ENCODE measurements at places on chromosomes 6 and 20.

DNA sequence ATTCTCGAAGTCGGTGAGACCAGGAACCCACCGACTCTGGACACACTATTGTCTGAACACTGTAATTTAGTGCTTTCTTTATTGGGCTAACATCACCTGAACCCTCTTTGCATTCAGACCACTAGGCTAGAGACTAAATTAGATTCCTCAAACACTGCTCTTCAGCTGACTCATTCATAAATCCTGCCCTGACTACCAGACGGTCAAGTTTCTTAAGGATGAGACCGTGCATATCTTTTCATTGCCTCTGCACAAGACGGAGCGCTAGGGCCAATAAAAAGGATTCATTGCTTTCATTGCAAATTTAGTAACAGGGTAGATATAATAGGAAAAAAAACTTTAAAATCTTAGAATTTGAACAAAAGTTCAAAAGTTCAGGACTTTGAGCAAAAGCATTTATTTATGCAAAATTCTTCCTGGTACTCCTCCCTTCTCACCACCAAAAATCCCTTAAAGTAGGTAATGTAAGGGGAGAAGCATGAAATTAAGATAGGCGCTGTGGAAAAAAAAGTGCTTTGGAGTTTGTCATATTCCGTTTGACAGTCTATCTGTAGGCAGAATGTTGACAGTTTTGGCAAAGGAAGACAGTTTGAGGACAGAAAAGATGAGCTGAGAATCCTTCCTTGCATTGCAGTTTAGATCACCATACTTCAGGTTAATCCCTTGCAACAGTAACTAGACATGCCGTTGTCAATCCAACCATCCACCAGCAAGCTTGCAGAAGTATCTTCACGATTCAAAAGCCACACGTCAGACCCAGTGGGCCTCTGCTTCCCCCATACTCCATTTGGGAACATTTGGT, 328.6 kb upstream of the JARID2 start:
- DNase-seq = no peak

DNA sequence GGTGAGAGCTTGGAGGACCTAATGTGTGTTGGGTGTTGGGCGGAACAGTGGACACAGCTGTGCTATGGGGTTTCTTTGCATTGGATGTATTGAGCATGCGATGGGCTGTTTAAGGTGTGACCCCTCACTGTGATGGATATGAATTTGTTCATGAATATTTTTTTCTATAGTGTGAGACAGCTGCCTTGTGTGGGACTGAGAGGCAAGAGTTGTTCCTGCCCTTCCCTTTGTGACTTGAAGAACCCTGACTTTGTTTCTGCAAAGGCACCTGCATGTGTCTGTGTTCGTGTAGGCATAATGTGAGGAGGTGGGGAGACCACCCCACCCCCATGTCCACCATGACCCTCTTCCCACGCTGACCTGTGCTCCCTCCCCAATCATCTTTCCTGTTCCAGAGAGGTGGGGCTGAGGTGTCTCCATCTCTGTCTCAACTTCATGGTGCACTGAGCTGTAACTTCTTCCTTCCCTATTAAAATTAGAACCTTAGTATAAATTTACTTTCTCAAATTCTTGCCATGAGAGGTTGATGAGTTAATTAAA, 3.0 kb downstream of the HLA-A start:
- no peak for DNase-seq

GRCh38 chr6:35449287-35449881, 2.8 kb upstream of the FANCE start:
- DNase-seq = peak; percentile 31

- DNase-seq = no peak
Measured at GRCh38 chr6:24051942-24052589, 73.9 kb upstream of the NRSN1 start.

DNA sequence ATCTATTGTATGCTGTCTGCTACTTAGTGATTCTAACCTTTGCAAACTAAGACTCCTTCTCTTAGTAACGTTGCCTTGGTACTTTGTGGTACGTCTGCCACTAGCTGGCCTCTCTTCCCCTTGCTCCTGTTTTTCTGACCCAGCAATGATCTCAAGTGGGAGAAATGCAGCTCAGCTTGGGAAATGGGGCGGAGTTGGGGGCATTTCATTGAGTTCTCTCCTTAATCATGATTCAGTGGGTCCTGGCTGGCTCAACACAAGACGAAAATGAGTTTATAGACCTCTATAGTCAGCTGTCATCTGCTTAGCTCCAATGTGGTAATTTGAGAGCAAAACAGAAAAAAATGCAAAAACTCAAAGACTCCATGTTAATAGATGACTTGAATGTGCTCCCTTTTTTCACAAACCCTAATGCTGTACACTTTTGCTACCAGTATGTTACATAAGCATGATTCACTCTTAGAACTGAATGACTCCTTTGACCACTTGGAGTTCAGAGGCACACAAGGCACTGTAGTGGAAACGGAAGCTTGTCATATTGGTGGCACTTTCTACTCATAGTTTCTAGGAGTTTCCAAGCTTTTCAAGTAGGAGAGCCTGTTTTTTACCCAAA, 55.3 kb upstream of the SOX4 start:
- no peak for DNase-seq

DNA sequence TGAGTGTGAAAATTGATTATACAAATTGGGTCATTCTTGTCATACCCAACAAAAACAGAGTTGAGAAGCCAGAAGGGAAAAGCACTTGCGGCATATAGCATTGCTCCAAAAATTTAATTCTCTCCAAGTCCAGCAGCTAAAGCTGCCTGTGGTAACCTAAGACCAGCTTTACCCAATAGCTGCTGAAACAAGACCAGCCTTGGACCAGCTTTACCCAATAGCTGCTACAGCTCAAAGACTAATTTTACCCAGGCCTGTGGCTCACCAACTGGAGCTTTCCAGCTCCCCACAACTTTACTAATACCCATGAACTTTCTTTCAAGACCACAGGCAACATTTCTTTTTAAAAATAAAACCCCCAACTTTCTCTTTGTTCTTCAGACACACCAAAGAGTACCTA, 32.8 kb upstream of the ZNF133 start:
- DNase-seq = no peak

GRCh38 chr20:62219101-62219991, 732 bp downstream of the HRH3 start:
- no peak for DNase-seq

GRCh38 chr20:64145458-64146300, 18.6 kb upstream of the MYT1 start:
- DNase-seq = no peak

GRCh38 chr6:126848119-126848518, 270.4 kb upstream of the RSPO3 start:
- no peak for DNase-seq

GRCh38 chr20:44574372-44574771, 8.0 kb upstream of the PKIG start:
- DNase-seq = no peak

DNA sequence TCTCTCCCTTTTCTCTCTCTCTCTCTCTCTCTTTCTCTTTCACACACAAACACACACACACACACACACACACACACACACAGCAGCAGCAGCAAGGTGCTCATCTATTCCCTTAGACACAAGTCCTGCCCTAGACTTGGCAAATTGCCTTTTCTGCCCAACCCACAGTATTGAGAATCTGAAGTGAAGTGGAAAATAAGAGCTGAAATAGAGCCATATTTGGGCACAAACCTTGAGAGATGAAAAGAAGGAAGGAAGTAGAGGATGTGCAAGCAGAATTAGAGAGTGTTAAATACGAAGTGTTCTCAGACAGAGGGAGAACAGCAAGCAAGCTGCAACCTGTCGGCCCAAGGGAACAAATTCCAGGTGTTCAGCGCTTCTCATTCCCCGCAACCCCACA, 557.5 kb upstream of the NOX3 start:
- no peak for DNase-seq

DNA sequence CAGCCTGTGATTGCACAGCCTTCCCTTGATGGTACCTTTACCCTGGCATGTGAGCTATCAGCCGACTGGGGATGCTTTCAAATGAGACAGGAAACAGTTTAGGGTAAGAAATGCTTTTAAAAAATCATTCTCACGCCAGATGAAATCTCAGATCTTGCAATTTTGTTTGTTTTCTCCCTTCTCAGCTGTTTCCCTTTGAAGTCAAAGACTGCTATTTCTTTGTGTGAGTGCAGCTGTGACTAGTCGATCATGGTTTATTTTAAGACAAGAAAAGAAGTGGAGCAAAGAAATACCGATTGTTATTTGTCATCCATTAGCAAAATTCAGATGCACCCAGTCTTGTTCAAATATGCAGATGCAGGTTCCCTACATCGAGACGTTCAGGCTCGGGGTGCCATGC, 489.7 kb downstream of the QKI start:
- DNase-seq = no peak

DNA sequence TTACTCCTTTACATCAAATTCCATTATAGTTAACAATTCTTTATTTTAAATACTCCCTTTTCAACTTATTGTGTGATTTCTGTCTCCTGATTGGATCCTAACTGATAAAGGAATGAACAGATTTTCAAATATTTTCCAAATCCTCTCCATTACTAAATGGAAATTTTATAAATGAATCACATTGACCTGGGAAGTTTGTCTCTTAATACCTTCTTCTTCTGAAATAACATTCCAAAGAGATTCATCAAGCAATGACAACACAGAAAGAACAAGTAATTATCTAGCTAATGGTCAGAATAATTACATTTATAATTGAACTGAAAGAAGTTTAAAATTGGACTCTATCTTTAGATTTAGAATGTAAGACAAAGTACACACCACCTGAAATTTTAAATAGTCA, 515.4 kb upstream of the PTCHD4 start:
- no peak for DNase-seq

DNA sequence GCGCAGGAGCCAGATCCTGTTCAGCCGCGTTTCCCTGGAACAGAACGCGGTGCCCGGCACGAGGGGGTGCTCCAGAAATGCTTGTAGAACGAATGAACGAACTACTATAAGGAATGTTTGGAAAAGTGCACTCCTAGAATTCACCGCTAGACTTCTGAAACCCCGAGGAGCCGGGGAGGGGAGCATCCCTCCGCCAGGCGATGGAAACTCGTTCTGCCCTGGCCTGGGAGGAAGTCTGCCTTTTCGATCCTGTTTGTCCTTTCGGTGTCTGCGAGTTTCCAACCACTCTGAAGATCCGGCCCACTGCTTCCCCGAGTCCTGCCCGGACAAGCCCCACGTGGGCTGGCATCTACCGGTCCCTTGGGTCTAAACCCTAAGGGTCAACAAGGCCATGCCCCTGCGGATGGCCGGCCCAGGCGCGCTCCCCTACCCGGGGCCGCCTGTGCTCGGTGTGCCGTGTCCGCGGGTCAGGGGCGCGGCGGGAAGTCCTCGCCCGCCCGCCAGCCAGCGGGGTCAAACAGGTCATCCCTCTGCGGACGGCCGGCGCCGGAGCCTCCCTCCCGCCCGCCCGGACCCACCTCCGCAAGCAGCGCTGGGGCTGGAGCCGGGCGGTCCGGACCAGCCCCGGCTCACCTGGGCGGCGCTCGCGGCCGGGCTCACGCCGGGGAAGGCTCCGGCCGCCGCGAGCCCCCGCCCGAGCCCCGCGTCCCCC, 526 bp downstream of the SULF2 start:
- no peak for DNase-seq

GRCh38 chr6:53162606-53163005, 14.0 kb upstream of the GCM1 start:
- no peak for DNase-seq

GRCh38 chr6:31114541-31114878, at the start of gene PSORS1C1:
TSS of gene PSORS1C1 (plus strand) at chr6:31114800. CDS start at chr6:31129633, 14,833 bp downstream.
- no peak for DNase-seq

- no peak for DNase-seq
Measured at GRCh38 chr20:32622585-32623468, 37.7 kb upstream of the NOL4L start.

GRCh38 chr6:43644940-43645612, at the start of gene RSPH9:
TSS of gene RSPH9 (plus strand) at chr6:43645036. CDS start at chr6:43645099, 63 bp downstream.
- DNase-seq = peak; percentile 56

GRCh38 chr6:133235221-133235620, 5.9 kb upstream of the EYA4 start:
- no peak for DNase-seq

DNA sequence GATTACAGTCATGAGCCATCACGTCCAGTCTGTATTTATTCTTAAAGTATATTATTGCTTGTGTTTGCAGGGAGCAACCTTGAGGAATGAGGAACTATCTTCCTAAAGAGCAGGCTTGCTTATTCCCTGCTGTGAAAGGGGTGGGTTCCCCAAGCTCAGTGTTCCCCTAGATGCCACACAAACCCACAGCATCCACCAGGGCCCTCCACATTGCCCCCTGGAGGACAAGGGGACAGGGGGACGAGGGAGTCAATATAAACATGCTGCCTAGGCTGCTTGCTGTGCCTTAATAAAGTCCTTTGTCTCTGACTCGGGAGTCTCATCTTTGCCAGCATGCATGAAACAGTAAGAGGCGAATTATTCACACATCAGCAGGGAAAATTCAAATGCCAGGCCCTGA, 8.0 kb upstream of the IDH3B start:
- no peak for DNase-seq

DNA sequence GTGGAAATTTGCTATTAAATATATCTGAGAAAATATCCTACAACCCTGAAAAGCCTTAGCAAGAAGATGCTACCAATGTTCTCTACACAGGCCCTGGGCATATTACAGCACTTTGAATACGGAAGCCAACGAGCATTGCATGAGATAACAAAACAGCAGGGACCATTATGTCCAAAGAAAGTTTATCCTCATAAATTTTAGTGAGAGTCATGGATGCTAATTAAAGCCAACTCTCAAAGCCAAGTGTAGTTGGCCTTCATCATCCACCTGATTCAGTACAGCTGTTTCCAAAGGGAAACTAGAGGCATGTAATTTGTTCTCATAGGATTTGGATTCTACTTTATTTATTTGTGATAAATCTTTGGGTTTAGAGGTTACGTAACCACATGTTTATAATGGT, 564.8 kb downstream of the RFPL4B start:
- no peak for DNase-seq

DNA sequence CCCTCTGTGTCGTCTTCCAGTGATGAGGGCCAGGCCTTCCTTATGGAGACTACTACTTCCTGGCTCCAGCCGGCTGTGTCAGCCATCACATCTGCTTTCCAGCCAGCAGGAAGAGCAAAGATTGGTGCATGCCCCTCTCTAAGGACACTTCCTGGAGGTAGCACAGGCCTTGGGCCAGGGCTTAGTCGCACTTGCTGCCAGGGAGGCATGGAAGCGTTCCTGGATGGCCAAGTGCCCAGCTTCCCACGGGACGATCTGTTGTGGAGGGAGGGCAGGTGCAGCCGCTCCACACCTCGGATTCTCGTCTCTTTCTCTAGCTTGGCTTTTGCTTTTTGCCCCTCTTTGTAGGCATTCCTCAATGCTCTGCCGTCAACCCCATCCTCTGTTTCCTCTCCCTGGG, 11.9 kb downstream of the ERMARD start:
- no peak for DNase-seq

All from GM06990 (cell line).